ENCODE measurements at places on chromosomes 1 and 21.

GRCh38 chr1:224259986-224260385, 70.0 kb downstream of the NVL start:
- DNase-seq: no peak

DNA sequence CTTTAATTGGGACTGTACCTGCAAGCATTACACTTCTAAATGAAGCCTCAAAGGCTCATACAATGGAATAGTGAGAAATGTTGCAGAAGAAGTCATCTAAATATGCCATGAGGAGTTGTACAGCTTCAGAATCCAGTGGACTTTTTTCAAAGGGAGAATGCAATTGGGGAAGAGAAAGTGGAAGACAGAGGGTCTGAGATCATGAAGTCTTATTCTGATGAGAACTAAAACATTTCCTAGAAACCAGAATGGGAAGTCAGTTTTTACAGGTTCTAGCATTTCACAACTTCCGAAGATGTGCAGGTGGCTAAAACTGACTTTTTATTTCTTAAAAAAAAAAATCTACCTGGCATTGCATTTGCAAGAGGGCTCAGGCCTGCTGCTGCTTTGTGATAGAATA, 424.4 kb upstream of the RUNX1 start:
- DNase-seq: no peak

DNA sequence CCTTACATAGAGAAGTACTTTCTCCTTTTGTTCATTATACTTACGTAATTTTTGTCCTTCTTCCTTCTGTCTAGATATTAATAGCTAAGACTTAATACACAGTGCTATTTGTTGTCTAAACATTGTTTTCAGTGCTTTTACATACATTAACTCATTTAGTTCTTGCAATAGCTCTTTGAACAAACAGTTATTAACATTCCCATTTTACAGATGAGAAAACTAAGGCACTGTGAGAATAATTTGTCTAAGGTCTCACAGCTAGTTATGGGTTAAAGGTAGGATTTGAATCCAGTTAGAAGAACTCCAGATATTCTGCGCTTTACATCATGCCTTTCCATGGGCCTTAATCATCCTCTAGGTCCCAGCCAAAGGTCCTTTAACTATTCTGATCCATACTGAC, 19.6 kb downstream of the CCDC17 start:
- no peak for DNase-seq

GRCh38 chr1:198281911-198282310, 125.1 kb downstream of the NEK7 start:
- no peak for DNase-seq

DNA sequence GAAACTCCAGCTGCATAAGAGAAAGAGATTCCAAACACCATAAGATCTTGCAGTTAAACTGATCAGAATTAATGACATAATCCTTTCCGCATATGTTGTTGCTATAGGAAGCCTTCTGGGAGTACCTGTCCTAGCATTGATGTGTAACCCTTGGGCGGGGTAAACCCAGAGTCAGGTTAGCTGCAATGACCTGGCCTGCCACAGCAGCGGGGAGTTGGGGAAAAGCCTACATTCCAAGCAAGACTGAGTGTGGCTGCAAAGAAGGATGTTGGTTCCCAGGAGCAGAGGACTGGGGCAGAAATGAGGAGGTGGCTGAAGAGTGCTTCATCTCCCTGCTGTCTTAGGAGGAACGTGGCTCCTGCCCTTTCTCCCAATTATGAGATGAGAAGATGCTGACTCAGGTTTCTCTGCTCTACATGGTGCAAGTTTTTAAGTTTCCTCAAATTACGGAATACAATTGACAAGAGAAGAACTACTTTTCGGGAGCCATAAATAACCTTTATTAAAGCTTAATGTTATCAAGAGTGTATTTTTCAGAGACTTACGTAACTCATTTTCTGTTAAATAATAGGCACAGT, 142.1 kb downstream of the RYR2 start:
- DNase-seq: no peak

DNA sequence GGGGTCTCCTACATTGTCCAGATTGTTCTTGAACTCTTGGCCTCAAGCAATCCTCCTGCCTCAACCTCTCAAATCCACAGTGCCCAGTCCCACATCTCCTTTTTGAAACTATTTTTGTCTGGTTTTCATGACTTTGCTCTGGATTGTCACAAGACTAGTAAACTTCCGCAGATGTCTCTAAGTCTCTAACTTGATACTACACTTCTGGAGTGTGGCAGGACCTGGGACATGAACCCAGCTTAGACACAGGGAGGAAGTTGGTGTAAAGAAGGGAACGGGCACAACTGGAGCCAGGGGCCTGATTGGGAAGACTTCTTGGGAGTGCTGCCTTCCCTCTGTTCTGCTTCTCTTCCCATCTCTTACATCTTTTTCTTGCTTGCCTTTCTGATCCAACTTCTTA, 16.2 kb upstream of the DISC1 start:
- no peak for DNase-seq

DNA sequence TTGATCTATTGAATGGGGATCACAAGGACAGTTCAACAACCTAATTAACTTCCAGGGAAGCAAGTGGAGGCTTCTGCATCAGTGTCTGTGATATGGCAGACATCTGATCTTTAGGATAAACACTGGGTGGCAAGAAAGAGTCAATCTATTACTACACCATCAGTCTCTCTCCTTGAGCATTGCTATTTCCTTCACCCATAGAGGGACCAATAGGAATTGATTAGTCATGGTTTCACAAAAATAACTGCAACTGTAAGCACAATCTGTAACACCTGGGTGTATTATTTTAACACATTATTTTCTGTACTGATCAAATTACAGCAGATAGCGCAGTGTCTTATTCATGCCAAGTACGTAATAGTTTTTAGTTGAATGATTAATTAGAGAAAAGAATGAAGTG, 50.3 kb downstream of the USP24 start:
- no peak for DNase-seq

DNA sequence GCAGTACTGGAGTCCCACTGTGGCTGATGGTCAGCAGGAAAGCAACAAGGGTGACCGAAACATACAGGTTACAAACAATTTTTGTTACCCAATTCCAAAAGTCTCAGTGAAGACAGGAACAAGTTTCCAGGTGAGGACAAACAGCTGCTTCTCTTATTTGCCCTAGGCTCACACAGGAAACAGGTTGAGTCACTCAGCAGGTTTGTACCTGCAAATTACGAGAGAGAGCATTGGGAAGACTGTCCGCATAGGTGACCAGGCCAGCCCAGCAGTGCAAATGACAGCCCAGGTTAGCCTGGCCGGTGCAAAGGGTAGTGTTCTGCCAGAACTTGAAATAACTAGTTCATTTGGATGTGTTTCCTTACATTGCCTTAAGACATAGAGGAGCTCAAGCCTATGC, 40.0 kb upstream of the DSCAM start:
- DNase-seq: no peak

- DNase-seq: no peak
Observed at GRCh38 chr1:54973205-54973921, 7.1 kb upstream of the TMEM61 start.

- DNase-seq: no peak
Observed at GRCh38 chr21:45876381-45877170, 105.0 kb upstream of the COL6A1 start.

GRCh38 chr1:212587888-212588510, 20.6 kb upstream of the ATF3 start:
- no peak for DNase-seq

All from stimulated activated CD8-positive, alpha-beta memory T cell treated with anti-CD3 and anti-CD28 coated beads, Interleukin-2, amount 100 ng/mL, for 1 hour (primary cell).